ENCODE measurements at places on chromosomes 6 and 20.

DNA sequence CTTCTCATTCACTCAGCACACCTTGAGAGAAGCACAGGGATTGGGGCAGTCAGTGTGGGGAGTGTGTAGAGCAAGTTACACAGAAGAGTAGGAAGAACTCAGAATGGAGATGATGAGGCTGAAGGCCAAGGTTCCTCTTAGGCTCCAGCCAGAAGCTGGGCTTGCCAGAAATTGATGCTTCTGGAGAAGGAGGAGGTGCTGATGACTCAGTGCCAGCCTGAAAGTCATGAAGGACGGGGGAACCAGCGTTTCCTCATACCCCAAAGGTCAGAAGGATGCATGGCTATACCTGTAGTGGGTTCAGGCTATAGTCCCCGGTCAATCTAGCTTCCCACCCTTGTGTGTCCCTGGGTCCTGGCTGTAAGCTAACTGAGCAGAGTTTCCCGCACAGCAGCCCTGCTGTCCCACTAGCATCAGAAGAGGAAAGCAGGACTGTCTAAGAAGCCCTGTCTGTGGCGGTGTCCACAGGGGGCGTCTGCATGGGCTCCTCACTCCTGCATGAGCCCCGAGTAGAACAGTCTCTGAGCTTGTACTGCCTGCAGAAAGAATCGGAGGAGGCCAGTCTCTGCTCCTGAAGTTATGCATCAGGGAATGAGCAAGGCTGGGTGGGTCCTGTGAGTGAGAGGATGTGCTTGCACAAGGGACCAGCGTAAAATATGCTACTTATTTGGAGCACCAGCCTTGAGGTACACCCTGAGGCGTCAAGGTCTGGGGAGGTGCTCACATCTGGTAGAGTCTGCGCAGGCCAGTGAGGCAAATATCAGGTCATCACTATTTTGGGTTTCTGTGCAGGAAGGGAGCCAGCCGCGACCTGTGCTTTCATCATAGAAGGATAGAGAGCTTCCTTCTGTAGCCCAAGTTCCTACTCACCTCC is 148.5 kb downstream of the MRPL14 start:
- no peak for DNase-seq

- no peak for DNase-seq
Measured at GRCh38 chr6:2877057-2877882, 25.8 kb downstream of the SERPINB9 start.

DNA sequence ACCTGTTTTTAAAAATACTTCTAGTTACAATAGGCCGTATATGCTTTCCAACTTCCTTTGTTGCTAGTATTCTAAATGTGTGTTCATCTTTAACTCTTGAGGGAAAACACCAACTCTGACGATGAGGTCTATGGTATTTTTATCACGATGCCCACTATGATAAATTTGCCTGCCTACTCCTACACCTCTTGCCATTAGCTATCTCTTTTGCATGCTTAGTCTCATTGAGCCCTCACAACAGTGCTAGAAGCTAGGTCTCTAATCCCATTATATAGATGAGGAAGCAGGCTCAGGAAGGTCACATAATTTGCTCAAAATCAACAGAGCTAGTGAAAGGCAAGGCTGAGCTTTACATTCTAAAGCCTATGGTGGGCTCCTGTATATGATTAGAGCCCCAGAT is 13.2 kb downstream of the AAR2 start:
- DNase-seq = no peak

GRCh38 chr6:2542858-2543218 is 207.9 kb downstream of the MYLK4 start:
- peak; percentile 8 for DNase-seq

DNA sequence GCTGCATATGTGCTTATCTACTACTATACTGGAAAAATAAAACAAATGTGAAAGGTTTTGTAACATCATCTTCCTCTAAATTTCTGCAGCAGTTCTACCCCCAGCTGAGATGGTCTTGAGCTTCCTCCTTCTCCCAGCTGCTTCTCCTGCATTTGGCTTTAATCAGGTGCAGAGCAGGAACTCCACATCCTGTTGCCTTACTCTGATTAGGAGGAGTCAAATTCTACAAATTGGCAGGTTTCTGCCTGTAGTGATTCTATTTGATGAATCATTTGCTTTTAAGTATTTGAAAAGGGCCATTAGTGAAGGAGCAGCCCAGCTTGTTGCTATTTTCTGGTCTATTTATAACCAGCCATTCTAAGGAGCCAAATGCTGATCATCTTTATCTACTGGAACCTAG is 224.5 kb downstream of the GMDS start:
- DNase-seq = no peak

DNA sequence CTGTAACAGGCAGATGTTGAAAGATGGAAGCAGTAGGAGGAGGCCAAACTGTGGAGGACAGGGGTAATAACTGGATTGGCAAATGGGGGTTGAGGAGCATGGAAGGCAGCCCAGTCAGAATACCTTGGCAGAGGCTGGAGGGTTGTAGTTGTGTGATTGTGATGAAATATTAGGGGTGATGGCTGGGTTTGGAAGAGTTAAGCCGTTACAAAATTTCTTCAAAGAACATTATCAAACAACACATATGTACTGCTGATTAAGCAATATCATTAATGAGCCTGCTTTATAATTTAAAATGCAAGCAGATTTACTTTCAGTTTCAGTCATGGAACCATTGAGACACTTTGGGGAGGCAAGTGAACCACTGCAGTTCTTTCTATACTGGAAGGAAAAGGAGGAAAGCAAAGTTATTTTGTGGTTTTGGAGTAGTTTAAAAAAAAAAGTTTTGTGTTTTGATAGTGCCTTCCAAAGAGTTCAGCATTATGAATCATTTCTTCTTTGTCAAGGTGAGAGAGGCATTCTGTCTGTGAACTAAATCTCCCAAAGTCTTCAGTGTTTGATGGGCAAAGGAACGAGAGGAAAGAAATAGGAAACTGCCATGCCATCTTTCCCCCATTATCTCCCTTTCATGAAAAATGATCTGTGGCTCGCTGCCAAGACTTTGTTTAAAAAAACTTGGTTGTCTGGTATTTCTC is 20.7 kb downstream of the FOXO3 start:
- DNase-seq = no peak

DNA sequence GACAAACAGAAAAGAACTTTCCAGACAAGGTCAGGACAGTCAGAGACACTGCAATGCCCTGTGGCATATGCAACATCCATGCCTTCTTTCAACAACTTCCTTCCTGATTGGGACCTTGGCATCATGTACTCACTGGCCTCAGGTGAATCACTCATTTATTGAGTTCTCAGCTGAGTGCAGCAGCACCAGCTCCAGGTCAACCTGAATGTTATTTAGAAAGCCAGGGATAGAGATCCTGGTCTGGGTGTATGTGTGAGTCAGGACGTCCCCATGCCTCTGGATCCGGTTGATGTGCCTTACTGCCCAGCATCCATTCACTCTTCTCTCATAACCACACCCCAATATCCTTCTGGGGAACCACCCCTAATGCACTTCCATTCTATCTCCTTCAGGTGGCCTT is 54.4 kb downstream of the SNRNP48 start:
- DNase-seq = no peak

- DNase-seq = peak; percentile 1
Measured at GRCh38 chr6:107458672-107459282, 587 bp downstream of the PDSS2 start.

DNA sequence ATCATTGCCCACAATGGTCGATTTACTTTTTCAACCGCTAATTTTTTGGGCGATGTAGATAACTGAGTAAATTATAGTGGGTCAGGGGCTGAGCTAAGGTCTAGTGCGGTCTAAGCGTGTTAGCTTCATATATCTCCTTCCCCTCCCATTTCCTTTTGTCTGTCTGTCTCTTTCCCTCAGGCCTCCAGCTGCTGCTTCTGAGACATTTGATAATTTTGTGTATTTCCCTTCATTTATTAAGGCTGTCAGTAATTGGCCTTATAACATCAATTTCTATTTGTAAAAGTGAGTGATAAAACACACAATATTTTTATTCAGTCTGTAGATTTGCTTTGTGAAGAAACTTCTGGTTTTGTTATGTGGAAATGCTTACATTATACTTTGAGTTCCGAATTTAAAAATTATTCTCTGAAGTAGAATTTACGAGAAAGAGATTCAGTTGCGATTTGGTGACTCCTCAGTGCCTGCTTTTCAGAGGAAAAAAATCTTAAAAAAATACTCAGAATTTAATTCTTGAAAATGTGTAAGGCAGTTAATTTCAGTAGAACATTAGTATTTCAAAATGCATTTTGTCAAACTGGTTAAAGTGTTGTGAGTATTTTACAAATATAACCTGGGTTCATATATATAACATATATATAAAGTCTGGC is 1.4 kb downstream of the TMEM170B start:
- DNase-seq = no peak

DNA sequence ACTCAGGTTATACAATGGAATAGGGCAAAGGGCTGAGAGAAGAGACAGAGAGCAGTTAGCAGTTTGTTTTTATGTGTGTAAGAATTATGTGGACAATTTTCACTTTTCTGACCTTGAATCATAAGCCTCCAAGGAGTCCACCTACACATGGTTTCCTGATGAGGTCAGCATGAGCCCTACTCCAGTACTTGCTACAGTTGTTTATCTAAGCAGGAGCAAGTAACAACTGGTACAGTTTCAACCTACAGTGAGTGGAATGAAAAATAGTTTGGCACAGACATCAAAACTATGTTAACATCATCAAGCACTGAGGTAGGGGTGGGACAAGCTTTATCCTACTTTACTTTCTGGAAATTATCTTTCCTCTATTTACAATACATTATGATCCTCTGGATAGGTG is 426.7 kb upstream of the ID4 start:
- DNase-seq = no peak

GRCh38 chr6:104632588-104632987 is 227.1 kb downstream of the HACE1 start:
- DNase-seq = no peak

DNA sequence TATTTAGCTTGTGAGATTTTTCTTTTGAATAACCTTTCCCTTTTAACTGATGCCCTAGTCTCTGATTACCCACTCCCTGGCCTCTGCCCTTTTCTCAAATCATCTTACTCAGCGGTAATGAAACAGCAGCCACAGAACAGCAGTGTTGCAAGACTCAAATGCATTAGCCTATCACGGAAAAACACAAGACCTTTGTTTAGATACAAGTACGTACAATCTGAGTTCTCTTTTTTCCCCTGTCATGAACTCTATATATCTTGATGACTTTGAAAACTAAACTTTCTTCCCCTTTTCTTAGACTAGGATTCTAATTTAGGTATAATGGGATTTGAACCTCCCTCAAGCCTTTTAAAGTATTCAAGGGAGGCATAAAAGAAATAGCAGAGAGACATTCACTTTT is 1034.9 kb downstream of the EYS start:
- no peak for DNase-seq

DNA sequence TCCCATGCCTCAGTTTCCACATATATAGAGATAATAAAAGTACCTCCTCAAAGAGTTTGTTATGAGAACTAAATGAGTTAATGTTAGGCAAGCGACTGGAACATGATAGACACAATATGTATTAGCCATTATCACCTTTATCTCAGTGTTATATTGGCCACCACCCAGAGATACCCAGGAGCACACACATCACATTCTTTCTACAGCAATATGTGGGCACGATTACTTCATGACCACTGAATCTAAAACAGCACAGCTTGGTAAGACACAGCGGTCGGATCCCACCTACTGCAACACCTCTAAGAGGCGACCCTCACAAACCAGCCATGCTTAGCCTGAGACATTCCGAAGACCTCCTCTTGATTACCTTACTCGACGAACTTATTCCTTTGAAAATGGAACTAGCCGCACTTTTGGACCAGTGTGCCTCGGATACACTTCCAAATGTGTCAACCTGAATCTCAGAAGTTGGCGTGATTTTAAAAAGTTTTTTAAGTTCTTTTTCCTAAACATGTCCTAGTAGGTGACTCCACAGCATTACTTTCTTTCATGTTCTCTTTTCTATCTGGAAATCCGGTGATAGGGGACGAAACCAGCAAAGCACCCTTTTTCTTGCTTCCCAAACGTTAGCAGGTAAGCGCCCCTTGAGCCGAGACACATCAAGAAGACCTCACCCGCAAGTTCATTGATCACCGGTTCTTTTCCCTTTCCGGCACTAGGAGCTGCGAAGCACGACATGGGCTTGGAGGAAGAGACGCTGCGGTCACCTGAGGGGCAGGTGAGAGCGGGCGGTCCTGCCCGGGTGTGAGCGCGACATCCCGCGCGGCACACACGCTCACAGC is 923 bp downstream of the GMDS start:
- no peak for DNase-seq

- DNase-seq = no peak
Measured at GRCh38 chr6:126826166-126826714, 292.2 kb upstream of the RSPO3 start.

DNA sequence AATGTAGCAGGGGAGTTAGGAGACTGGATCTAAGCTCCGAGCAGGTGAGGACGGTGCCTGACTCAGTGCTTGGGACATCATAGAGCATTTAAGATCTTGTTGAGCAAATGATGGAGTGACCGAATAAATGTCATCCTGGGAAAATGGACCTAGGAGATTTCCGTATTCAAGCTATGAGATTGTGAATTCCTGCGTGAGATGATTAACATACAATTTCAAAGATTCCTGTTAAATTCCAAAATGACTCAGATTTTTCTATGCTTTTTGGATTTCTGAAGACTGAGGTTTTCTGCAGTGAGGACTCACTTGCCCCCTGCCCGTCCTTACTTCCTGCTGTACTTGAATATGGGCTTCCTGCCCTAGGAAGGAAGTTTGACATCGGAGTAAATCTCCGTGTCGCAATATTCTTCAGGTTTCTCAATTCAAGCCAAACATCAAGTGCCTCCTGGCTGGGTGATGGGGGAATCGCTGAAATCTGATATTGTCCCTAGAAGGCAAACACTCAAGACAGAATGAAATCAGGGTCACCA is 5.2 kb downstream of the SYTL3 start:
- no peak for DNase-seq
